Midbrain (tissue), 1 donor: ENCODE measurements at places on chromosomes 16 and 17.

GRCh38 chr16:4631444-4631843 is 6.8 kb downstream of the MGRN1 start:
- DNase-seq, result no peak

DNA sequence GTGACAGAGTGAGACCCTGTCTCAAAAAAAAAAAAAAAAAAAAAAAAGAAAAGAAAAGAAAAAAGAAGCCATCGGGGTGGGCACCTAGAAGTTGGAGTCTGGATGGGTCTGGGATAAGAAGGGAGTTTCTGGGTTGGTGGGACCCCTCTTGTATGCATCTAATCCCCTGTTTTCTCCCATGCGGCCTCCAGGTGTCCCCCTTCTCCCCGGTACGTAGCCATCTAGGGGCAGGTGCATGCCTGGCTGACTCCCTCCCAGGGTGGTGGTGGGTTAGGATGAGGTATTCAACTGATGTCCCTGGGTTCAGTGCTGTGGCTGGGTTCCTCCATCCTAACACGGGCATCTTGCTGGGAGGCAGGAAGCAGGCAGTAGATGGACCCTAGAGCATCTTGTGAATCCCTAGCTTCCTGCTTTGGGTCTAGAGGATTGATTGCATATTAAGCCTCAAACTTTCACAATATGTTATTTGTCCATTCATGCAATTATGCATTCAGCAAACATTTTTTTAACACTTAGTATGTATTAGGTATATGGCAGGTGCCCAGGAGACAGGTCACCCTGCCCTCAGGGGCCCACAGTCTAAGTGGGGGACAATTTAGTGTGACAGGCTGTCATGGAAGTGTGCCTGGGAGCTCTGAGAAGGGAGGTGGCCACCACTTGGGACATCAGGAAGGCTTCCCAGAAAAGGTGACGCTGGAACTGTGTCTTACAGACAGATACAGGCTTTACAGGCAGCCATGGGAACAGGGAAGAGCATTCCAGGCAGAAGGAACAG is 13.1 kb downstream of the FMNL1 start:
- no peak for DNase-seq

- DNase-seq, result no peak
Measured at GRCh38 chr17:68884888-68885287, 70.3 kb downstream of the ABCA8 start.

- DNase-seq, result peak; percentile 32
Measured at GRCh38 chr16:56109205-56109604, 82.1 kb upstream of the GNAO1 start.

- no peak for DNase-seq
Measured at GRCh38 chr17:50370052-50370451, 2.9 kb downstream of the MRPL27 start.

DNA sequence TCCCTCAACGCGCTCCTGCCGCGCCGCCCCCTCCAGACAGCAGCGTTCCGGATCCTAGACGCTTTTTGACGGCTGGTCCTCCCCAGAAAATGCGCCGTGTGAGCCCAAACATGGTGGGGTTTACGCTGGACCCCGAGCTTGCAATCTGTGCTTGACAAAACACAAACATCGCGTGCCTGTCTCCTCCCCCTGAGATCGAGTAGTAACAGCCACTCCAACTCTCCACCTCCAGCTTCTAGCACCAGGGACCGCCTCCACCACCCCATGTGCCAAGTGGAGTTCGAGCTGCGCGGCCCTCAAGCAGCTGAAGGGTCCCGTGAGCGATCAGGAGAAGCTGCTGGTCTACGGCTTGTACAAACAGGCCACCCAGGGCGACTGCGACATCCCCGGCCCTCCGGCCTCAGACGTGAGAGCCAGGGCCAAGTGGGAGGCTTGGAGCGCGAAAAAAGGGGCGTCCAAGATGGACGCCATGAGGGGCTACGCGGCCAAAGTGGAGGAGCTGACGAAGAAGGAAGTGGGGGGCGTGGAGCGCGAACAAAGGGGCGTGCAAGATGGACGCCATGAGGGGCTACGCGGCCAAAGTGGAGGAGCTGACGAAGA is 656 bp upstream of the GEMIN4 start:
- no peak for DNase-seq
